Amniotic stem cell (primary cell): ENCODE measurements at places on chromosomes 4 and X.

- no peak for DNase-seq
These were observed 95.2 kb downstream of the GK start for GRCh38 chrX:30748342-30748960.

- no peak for DNase-seq
These were observed 41.3 kb downstream of the LRBA start for GRCh38 chr4:150973626-150974251.

DNA sequence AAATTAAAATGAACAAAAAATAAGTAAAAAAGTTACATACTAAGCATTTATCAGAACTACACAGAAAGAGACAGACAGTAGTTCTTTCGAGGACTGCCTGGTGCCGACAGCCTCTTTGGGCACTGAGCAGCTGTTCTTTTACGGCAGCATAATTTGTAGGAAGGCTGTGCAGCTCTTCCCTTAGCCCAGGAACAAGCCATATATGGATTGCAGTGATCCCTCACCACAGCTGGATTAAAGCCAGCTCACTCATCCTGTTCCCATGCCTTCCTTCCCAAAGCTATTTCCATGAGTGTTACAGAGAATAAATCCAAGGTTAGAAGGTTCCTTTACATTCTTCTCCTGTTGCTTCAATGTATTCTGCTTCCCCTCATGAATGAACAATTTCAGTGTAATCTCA is 71.7 kb downstream of the DDX60L start:
- DNase-seq = peak; percentile 69

GRCh38 chr4:180434131-180434895 is 1808.9 kb upstream of the TENM3 start:
- DNase-seq = no peak

DNA sequence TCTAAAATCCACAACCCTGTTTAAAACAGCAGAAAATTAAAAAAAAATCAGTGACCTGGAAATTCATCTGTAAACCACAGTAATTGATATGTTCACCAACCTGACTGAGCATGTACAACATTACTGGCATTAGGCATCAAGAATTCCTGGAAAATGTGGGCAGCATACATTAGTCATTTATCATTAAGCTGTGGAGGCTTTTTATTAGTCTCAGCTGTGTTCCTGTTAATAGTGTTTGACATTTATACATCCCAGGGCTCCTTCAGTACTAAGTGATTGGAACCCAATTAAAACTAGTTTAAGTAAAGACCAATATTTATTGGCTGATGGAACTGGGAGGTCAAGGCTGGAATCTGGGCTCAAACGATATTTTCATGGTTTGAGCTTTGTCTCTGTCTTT is 227.3 kb upstream of the GIMD1 start:
- DNase-seq = no peak

- DNase-seq = peak; percentile 0
These were observed 38.1 kb downstream of the LAMTOR3 start for GRCh38 chr4:99856166-99856565.

DNA sequence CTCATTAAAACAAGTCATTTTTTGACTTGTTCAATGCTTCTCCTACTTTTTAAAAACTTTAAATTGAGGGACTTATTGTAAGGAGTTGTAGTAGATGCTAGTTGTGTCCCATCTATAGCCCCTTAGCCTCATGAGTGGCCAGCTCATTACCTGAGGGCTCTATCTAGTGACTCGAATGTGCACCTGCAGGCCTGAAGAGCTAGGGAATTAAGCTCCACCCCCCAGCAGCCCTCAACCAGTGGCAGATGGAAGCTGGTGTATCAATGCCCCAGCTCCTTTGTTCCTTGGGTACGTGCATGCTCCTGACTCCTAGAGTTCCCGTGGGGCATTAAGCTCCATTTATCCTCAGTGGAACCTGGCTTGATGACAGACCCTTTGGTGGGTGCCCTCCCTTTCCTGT is 146.7 kb upstream of the FAM9B start:
- DNase-seq = no peak

DNA sequence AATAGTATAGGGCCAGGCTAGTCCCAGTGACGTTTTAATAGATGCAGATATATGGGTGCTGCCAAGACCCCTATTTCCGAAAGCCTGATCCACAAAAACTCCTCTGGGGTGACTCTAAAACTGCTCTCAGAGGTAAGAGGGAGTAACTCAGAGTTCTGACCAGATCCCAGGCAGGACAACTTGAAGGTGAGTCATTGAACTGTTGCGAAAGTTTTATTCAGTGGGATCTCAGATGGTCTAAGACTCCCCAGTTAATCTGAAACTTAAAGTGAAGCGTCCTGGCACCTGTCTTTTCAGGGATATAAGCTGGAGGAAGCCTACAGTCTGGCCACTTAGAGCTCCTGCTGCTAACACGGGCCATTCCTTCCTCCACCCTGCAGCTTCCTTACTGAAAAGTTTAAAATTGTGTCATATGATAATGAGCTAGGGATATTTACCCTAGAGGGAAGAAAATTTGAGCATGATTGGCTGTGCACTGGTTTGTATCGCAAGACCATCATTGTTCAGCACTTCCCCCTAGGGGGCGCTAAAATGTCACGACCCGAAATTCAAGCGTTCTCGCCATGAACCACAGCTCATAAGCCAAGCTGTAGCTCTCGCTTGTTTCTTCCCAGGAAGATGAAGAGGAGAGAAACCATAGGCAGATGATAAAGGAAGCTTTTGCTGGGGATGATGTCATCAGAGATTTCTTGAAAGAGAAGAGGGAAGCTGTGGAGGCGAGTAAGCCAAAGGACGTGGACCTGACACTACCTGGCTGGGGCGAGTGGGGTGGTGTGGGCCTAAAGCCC is 19.5 kb downstream of the UTP14A start:
- DNase-seq = peak; percentile 28

- no peak for DNase-seq
These were observed 163.9 kb upstream of the NOCT start for GRCh38 chr4:138851391-138852335.

- DNase-seq = no peak
These were observed 19.0 kb downstream of the MAB21L2 start for GRCh38 chr4:150600812-150601445.

GRCh38 chrX:12949927-12950656 is 24.8 kb upstream of the TMSB4X start:
- DNase-seq = peak; percentile 52

GRCh38 chr4:184653650-184654049 is 4.1 kb downstream of the PRIMPOL start:
- peak; percentile 49 for DNase-seq

- DNase-seq = peak; percentile 47
These were observed 50.4 kb downstream of the MGARP start for GRCh38 chr4:139229534-139230039.

- DNase-seq = no peak
These were observed 173.4 kb upstream of the KIT start for GRCh38 chr4:54484383-54484782.

DNA sequence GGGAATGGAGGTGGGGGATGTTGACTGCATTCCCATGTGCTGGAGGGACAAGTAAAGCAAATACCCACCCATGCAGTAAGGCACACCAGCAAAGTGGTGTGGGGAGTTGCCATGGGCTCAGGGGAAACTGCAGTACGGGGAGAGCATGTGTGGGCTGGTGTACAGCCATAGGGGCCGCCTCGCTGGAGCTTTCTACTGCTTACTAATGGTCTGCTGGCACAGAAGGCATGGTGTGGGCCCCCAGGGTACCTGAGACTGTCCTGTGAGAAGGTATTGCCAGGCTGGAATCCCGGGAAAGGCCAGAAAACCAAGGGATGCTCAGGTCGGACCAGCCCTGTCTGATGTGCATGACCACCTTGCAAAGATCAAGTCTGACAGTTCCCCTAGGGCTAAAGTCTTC is 199.1 kb downstream of the ARHGEF9 start:
- DNase-seq = no peak

GRCh38 chrX:50456712-50457484 is 13.7 kb downstream of the DGKK start:
- no peak for DNase-seq

- DNase-seq = no peak
These were observed 43.3 kb downstream of the SMC1A start for GRCh38 chrX:53379008-53379710.

GRCh38 chr4:166941629-166942028 is 292.7 kb downstream of the SPOCK3 start:
- peak; percentile 68 for DNase-seq

DNA sequence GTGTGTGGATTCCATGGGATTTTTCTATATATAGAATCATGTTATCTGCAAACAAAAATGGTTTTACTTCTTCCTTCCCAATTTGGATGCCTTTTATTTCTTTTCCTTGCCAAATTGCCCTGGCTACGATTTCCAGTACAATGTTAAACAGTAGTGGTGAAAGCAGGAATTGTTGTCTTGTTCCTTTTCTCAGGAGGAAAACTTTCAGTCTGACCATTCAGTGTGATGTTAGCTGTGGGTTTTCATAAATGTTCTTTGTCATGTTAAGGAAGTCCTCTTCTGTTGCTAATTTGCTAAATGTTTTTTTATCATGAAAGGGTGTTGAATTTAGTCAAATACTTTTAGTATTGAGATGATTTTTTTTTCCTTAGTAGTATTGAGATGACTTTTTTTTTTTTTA is 10.9 kb downstream of the SAP30 start:
- DNase-seq = no peak

DNA sequence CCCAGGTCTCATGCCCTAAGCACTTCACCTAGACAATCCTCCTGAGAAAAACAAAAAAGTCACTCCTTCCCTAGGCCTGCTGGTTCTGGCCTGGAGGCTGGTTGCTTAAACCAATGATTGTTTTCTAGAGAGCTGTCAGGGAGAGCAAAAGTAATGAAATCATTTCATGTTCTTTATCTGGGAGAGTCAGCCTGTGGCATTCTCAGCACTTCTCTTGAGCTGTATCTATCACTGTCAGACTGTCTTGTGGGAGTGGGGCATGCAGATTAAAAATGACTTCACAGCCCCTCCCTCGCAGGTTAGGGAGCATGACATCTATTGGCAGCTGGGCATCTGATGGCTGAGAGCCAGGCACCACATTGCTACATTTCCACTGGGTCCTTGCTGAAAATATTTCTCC is 20.4 kb upstream of the TMEM154 start:
- DNase-seq = no peak

DNA sequence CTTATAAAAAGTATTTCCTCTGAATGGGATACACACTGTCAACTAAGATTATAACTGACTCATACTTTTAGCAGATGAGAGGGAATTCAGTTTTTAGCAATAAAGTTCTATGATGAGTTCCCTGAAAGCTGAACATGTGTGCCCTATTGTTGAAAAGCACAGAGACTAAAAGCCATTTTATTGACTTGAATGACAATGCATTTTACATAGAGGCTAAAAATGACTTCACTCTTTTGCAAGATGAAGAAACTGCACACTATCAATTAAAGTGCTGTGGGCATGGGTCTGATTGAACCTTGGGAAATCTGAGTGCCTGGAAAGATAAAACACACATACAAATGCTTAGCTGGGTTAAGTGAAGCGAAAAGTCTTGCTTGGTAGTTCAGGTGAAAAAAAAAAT is 633.4 kb downstream of the PDHA2 start:
- DNase-seq = no peak

- DNase-seq = no peak
These were observed 481.8 kb downstream of the GRXCR1 start for GRCh38 chr4:43374216-43374751.

DNA sequence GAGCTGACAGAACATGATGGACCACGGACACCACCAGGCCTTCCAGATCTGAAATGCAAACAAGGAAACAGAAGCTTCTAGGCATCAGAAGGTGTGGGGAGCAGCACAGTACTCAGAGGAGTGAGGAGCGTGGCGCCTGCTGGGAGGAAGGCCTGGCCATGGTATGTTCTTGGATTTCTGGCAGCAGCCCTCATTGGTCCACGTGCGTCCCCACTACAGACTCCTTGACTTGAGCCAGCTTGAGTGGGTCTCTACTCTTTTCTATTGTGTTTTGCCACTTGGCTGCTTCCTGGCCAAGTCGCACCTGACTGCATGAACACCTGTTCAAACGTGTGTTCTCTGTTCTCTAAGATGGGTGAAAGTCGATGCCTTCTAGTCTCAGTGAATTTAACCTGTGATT is 18.0 kb downstream of the ZNF275 start:
- DNase-seq = no peak

GRCh38 chrX:72479324-72480274 is 93.0 kb downstream of the HDAC8 start:
- DNase-seq = no peak

- DNase-seq = no peak
These were observed 284.1 kb downstream of the EVC2 start for GRCh38 chr4:5424211-5424610.

DNA sequence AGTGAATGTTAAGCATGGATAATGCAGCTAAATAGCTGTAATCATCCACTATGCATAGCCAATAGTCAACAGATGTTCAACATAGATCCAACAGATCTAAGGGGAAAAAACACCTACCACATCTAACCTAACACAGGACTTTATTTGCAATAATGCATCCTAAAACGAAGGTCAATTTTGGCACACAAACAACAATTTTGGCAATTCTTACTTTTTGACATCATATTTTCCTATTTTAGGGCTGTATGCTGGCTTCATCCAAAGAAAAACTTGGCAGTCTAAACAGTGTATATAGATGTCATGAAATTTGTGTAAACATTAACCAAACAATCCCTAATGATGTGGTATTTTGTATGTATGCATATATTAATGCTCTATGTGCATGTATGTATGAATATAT is 33.2 kb downstream of the UNC5C start:
- DNase-seq = no peak

- DNase-seq = no peak
These were observed 22.8 kb upstream of the ASMTL start for GRCh38 chrX:1475481-1475880.

DNA sequence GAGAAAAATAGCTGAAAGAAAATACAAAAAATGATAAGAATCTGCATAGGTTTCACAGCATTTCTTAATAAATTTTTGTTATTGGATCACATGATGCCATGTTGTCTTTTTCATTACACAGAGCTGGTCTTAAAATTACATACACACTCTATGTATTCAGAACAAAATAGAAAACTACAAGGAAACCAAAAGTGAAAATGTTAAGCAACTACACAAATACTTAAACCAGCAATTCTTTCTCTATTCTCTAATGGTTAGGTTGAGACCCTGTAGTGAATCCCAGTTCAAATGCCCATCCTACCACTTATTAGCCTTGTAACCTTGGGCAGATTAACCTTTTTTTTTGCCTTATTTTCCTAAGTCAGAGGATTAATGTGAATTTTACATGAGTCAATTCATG is 2311.2 kb downstream of the PCDH7 start:
- no peak for DNase-seq

DNA sequence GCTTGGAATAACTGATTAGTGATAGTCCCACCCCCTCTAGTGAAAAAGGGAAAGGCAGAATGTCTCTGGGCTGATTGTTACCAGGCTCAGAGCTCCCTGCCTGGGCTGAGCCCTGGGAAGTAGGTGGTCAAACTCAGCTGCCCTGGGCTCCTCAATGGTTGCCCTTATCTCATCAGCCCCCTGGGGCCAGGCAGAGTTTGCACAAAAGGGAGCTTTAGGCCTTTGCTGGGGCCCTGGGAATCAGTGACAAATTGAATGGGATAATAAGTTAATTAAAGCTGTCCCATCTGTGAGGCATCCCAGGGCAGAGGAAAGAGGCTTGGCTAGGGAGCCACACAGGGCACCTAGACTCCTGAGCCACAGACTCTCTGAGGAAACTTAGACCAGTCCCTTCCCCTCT is 89.0 kb downstream of the EFNB1 start:
- no peak for DNase-seq
